ENCODE measurements at places on chromosomes 4 and X.

DNA sequence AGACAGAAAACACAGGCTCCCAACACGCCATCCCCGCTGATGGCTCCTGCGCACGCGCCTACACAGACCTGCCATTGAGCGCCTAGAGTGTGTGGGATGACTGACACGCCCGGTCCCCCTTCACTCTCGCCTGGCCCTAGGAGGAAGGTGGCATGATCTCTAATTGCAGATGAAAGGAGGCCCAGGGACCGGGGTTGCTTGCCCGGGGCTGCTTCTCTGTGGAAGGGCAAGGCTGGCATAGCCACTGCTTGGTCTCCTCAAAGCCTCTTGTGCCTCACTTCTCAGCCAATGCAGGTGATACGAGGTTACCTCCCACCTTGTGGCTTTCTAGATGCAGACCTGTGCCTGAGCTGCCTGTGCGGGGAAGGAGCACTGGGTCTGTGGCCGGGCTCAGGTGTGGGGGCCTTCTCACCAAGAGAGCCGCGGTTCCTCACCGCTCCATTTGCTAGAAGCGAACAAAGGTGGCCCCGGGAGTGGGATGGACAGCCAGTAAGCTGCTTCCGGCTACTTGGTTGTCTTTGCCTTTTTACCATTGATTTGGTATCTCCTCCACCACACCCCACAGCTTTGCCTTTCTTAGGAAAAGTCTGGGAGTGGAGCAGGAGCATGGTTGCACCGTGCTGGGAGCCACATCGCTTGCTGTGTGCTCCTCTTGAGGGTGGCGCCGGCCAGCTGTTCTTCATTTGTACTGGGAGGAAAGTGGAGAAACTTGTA, 47.0 kb downstream of the TBC1D14 start:
- no peak for DNase-seq

- no peak for DNase-seq
Measured at GRCh38 chrX:72540318-72540717, 32.3 kb downstream of the HDAC8 start.

DNA sequence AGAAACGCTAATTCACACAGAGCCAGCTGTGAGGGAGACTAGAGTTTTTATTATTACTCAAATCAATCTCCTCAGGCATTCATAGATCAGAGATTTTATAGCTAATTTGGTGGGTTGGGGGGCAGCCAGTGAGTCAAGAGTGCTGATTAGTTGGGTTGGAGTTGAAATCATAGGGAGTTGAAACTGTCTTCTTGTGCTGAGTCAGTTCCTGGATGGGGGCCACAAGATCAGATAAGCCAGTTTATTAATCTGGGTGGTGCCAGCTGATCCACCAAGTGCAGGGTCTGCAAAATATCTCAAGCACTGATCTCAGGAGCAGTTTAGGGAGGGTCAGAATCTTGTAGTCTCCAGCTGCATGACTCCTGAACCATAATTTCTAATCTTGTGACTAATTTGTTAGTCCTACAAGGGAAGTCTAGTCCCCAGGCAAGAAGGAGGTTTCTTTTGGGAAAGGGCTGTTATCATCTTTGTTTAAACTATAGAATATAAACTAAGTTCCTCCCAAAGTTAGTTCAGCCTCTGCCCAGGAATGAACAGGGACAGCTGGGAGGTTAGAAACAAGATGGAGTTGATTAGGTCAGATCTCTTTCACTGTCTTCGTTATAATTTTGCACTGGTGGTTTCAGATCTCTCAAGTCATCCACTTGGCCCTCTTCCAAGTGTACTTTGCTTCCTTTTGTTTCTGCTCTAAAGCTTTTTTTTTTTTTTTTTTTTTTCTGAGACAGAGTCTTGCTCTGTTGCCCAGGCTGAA, 5.4 kb upstream of the NAA11 start:
- no peak for DNase-seq

DNA sequence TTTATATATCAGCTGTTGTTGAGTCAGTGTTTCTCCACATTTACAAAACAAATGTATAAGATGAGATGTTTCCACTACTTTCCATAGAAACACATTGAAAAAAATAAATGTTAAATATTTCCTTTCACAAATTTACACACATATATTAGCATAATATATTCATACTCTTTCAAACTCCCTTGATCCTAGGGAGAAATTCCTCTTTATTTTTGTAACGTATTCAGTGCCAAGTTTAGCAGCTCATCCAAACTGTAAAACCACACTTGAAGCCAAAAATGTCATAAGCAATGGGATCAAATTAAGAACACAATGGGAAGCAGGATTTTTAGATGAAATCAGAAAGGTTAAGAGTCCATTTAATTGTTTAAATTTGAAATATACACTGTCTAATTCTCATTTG, 381.1 kb upstream of the MAD2L1 start:
- no peak for DNase-seq

DNA sequence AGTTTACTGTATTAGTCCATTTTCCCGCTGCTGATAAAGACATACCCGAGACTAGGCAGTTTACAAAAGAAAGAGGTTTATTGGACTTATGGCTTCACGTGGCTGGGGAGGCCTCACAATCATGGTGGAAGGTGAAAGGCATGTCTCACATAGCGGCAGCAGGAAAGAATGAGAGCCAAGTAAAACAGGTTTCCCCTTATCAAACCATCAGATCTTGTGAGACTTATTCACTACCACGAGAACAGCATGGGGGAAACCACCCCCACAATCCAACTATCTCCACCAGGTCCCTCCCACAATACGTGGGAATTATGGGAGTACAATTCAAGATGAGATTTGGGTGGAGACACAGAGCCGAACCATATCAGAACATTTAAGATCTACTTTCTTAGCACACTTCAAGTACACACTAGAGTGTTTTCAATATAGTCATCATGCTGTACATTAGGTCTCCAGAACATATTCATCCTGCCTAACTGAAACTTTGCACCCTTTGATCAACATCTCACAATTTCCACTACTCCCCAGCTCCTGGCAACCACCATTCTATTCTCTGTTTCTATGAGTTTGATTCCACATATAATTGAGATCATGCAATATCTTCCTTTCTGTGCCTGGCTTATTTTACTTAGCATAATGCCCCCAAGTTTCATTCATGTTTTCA, 341.0 kb downstream of the ARHGAP24 start:
- no peak for DNase-seq

DNA sequence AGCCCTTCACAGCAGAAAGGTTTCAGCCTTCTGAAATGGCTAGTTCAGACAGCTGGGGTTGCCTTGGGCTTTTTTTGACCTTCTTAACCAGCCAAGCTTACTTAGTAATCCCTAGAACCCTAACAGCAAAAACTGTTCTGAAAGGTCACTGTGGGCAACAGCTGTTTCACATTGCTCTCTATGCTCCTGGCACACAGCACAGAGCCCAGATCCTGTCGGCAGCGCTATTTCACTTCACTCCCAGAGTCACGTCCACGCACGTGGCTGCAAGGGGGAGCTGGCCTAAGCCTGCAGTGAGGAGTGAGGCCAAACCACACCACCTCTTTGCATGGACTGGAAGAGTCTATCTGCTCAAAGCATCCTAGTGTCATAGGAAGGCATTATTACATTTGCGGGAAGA, 32.0 kb upstream of the STS start:
- no peak for DNase-seq

- DNase-seq: no peak
Measured at GRCh38 chr4:157741642-157742041, 431.2 kb downstream of the GASK1B start.

DNA sequence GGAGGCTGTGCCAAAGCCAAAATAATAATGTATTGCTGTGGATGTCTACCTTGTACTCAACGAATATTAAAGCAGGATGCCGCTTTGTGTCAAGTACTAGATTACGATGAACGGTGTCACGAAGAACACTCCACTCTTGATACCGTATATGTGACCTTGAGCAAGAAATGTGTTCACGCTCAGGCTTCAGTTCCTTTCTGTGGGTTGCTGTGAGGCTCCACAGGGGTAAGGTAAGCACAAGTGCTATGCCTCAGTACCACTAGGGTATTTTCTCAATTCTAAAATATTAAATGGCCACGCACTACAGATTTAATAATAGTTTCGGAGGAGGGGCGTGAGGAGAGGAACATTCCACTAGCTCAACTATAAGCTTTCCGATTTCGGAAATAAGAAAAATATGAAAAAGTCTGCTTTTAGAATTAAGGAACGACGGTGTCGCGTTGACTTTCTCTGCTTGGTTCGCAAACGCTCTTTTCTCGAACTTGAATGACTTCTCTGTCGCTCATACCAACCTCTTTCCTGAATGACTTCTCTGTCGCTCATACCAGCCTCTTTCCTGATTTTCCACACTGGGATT, 607 bp upstream of the SCOC start:
- no peak for DNase-seq

- DNase-seq: no peak
Measured at GRCh38 chr4:40192114-40193015, 4.5 kb upstream of the RHOH start.

DNA sequence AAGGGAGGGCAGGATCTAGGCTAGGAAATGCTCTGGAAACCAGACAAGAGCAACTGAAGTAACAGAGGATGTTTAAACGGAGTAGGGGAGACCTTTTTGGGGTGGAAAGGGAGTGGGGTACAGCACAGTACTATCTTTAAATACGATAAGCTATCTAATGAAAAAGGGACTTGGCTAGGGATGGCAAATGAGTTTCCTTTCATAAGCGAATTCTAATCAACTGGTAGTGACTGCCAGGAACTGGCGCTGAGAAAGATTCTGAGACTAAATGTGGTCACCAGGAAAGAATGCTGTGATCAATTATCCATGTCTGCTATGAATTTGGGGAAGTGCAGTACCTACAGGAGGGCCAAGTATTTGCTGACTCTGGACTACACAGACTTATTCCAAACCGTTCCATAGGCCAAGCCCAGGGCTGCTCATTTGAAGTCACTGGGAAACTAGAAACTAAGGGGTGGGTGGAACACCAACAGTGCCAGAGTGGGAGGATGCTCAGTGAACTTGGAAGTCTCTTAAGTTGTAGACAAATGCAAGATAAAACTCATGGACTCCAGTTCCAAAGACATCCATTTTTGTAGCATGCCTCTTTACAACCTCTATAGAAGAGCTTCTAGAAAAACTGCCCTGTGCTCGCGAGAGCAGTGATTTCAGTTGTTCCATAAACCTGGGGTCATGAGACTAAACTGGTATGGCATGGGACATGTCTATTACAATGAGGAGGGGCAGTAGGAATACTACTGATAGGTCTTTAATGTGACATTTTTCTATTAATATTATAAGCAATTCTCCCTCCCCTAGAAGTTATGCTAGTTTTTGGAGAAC, 2.0 kb downstream of the TRAPPC2 start:
- no peak for DNase-seq

DNA sequence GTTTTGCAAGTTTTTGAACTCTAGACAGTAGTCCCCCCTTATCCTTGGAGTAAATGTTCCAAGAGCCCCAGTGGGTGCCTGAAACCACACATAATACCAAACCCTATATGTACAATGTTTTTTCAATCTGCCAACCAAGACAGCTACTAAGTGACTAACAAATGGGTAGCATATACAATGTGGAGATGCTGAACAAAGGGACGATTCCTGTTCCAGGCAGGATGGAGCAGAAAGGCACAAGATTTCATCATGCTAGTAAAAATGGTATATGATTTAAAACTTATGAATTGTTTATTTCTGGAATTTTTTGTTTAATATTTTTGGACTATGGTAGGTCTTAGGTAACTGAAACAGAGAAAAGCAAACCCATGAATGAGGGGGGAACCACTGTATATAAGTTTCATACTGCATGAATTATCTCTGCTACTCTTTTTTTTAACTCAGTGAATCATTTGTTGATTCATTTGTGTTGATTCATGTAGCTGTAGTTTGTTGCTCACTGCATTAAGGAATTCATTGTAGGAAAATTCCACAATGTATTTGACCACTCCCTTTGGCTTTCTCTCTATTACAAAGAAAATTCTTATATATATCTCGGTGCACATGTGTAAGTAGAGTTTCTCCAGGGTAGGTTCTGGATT, 21.9 kb upstream of the ANXA3 start:
- no peak for DNase-seq

- DNase-seq: no peak
Measured at GRCh38 chr4:169384779-169385178, 114.0 kb upstream of the SH3RF1 start.

GRCh38 chrX:118727686-118728339, 407 bp downstream of the IL13RA1 start:
- DNase-seq: no peak

DNA sequence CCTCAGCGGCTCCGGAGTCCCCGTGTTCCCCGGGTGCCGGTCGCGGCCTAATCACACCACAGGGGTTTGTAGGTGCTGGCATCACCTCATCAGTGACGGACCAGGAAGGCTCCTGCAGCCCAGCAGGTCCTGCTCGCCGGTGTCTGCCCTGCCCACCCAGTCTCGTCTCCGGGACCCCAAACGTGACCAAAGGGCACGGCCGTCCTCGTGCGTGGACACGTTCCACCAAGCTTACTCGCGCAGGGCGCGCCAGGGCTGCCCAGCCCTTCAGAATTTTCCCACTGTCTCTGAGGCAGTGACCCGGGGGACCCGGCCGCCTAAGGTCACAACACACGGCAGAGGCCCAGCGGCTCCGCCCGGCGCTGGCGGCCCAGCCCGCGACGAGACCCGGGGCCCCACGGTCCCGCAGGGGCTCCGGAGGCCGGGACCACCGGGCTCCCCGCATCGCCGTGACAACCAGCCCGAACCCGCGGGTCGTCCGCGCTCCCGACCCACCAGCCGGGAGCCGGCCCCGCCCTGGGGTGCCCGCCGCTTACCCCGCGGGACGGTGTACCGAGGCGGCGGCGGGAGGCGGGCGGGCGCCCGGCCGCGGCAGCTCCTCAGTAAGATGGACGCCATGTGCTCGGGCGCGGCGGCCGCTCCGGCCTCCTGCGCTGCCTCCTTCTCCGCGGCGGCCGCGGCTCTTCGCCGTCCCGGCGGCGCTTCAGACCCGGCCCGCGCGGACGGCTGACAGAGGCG, 454 bp downstream of the LETM1 start:
- DNase-seq: no peak
